Sciatic nerve (tissue), 2 donors: ENCODE measurements at places on chromosomes 4 and X. TPM values are rescaled to one million over a fixed set of nuclear protein-coding genes. Genes with fewer than 3 reads are reported as not detected.

DNA sequence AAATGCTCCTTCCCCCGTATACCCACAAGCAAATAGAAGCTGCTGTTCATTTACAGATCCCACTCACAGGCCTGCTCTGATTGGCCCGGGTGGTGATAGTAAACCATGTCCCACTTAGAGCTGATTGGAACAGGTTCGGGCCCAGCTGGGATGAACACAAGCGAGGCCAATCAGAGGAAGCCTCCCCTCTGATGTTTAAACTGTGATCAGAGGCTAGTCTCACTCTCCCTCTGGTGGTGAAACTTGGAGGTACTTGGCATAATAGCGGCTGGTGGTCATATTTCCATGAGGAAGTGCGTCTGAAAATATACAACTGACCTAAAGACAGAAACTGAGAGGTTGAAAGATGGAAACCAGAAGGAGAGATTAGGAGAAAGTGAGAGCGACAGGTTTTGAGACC, 51.5 kb upstream of the TRPC3 start:
- no peak for DNase-seq

The FAM193A gene
- 47.3 TPM for total RNA-seq

The ZAR1 gene
- not detected for total RNA-seq

The GAB3 gene
- total RNA-seq = 7.6 TPM

The NSUN7 gene
- total RNA-seq = 1.2 TPM

The CA5B gene
- 35.9 TPM for total RNA-seq

DNA sequence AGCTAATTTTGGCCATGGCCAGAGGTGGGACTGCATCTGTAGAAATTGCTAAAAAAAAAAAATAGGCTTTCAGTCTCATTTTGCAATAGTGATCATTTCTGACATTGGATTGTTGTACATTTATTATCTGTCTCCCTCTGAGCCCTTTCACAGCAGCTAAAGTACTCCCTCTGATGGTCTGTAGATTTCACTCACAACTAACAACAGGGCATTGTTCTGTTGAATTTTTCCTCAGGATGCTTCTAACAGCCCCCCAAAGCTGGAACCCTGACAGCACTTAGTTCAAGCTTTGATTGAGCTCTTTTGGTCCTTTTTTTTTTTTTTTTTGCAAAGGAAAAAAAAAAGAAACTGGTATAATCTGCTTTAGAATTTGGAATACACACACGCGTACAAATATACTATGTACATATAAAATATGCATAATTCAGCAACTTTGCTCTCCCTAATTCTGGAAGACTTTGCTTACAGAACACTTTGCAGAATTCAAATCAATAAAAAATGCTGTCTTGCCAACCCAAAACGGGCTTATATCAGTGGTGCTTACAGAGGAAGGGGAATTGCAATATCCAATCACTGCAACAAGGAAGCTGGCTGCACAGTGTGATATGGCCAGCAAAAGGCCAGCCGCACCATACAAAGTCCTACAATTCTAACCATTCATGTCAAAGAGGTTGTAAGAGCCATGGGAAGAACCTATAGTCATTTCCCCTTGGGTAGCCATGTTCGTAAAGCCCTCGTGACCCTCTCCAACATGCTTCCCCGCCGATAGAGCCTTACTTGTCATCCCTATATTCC, 406.4 kb downstream of the SMARCA1 start:
- no peak for DNase-seq

The CXCL1 gene
- total RNA-seq = 11.6 TPM

- no peak for DNase-seq
Observed at GRCh38 chr4:100566396-100566795, 48.6 kb upstream of the EMCN start.

- DNase-seq = no peak
Observed at GRCh38 chr4:3473181-3473950, 10.3 kb downstream of the DOK7 start.

GRCh38 chr4:170227928-170228327, 138.2 kb upstream of the AADAT start:
- DNase-seq = no peak
